ENCODE measurements at places on chromosomes 2 and 18.

DNA sequence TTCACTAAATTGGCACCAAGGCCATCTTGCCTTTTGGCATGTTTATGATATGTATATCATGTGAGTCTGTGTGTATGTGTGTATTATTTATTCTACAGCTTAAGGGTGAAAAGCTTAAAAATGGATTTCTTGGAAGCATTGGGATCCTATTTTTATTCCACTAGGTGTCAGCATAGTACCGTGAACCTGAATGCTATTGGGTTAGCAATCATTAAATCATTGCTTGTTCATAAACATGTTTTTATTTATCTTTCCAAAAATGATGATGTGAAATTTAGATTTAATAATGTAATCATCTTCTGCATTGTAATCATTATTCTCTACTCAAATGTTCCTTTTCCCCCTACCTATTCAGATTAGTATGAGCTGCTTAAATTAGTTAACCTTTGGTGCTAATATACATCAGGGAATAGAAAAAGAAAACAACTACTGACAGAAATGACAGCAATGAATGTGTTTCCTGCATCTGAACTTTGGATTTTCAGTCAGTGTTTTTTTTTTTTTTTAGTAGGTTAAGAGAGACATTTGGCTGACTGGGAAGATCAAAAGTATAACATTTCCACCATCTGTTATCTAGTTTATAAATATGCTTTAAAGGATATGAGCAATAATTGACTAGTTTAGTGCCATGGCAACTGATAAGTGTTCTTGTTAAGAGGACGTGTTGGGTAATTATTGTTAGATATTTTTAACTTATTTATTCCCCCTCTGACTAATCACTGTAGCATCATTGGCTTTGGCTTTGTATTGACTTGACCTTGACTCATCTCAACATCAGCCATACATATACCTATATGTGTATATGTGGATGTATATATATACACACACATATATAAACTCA lies 14.1 kb upstream of the ZSWIM2 start:
- H3K27me3 ChIP-seq: no peaks in the 10 kb centered on the region
- H3K27ac ChIP-seq: no peak overlapping the region
- no peak overlapping the region for H3K4me3 ChIP-seq
- no peak for ATAC-seq
- no peaks in the 10 kb centered on the region for H3K4me1 ChIP-seq

DNA sequence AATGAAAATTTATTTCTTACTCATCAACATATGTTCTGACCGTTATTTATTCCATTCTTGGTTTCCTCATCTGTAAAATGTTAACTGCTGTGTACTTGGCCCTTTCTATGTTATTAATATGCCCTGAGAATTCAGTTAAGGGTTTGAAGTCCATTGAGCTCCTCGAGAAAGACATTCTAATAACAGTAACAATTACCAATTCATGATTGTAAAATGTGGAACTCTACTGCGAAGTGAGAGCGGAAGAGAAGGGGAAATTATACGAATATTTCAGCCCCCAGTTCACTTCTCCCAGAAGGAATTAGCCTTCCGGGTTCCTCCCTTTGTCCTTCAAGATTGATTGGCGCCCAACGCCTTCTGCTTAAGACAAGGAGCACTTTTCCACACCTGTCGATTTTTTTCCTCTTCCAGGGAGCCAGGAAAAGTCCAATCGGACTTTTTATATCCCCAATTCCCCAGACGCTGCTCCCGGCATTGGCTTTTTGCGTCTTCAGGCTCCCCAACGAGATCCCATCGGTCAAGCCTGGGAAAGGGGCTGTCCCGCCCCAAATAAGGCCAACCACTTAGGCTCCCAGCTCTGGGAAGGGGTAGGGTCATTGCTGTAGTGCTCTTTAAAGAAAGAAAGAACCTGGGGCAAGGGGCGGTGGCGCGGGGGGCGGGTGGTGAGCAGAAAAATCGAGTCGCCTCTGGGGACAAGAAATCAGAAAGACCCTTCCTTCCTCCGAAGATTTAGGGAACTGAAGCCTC lies 1.6 kb downstream of the DSC2 start:
- no peak for ATAC-seq
- H3K4me1 ChIP-seq: no peaks in the 10 kb centered on the region
- H3K4me3 ChIP-seq: peak overlapping the region; percentile 34
- H3K27me3 ChIP-seq: peaks cover 33% of the 10 kb centered on the region

DNA sequence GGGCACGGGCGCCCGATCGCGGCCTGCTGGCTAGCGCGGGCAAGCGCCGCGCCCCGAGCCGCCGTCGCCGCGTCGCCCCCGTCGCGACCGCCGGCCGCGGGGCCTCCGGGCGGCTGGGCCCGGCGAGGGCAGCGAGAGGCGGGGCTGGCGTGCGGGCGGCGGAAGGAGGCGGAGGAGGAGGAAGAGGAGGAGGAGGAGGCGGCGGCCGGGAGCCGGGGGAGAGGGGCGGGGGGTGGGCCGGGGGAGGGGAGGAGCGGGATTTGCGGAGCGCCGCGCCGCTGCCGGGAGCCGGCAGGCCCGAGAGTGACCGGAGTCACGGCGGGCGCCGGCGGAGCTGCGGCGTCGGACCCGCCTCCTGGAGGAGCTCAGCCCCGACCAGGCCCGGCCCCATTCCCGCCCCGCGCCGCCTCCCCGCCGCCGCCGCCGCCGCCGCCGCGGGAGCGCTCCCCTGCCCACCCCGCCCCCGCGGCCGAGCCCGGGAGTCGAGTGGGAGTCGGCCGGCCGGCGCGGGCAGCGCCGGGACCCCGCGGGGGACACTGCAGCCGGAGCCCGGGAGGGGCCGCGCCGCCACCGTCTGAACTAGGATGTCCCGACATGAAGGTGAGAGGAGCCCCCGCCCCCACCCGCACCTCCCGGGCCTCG lies at the start of gene KCMF1:
Gene KCMF1, plus strand, starts transcription at position 294 of the 642 bp plus-strand sequence. Its CDS starts 291 bp downstream, at position 585.
- H3K27me3 ChIP-seq: no peaks in the 10 kb centered on the region
- H3K36me3 ChIP-seq: peaks cover 10% of the 10 kb centered on the region
- peak; percentile 89 for ATAC-seq
- peaks cover 79% of the 10 kb centered on the region for H3K4me1 ChIP-seq
- peak within 1 kb of the TSS; percentile 98 for H3K27ac ChIP-seq

DNA sequence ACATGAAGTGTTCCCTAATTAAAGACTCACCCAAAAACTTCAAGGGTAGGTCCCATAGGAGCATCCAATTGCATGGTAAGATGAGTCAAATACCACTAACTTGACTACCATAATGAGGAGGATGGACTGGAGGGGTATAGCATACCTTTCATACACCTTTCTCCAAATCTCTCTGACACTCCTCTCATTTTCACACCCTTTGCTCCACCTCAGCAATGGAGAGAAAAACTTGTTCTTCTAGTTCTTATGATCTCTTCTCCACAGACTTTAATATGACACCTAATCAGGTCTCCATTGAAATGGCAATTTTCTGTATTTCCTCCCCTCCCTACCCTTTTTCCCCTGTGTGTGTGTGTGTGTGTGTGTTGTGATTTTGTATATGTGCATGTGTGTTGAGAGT lies 41.1 kb upstream of the MAP2 start:
- no peak overlapping the region for H3K27ac ChIP-seq
- no peaks in the 10 kb centered on the region for H3K4me1 ChIP-seq
- no peaks in the 10 kb centered on the region for H3K27me3 ChIP-seq
- ATAC-seq: no peak

DNA sequence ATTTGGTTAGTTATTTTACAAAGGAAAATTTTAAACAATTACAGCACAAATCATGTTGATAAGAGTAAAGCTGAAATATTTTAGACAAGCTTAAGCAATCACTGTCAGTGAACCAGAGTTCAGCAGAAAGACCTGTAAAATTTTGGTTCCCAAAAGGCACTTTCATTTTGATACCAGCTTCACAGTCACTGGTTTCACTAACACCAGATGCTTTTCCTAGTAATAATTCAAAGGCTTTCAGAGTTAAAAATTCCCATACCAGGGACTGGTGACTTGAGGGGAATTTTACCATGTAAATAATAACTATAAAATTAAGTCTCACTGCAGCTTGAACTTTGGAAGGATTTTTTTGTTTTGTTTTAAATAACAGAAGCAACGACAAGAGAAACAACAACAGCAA lies 102.3 kb upstream of the CD302 start:
- H3K4me3 ChIP-seq: no peak overlapping the region
- peaks cover 26% of the 10 kb centered on the region for H3K27me3 ChIP-seq
- ATAC-seq: no peak
- peaks cover 5% of the 10 kb centered on the region for H3K4me1 ChIP-seq
- H3K36me3 ChIP-seq: no peaks in the 10 kb centered on the region

DNA sequence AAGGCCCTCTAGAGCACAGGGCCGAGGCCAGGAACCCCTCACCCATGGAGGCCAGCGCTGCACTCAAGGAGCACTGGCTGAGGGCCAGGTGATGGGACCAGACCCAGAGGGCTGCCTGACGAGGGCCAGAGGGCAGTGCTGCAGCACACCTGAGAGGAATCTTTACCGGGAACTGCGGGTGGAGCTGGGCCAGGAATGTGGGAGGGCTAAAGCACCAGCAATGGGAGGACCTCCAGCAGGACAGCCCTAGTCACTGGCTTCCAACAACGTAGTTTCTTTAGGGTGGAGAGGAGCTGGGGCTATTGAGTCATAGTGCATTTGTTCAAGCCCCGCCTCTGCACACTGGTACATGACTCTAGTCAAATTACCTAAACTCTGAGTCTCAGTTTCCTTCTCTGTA lies 143.4 kb downstream of the TMEM17 start:
- ATAC-seq: no peak
- no peaks in the 10 kb centered on the region for H3K4me1 ChIP-seq
- H3K27ac ChIP-seq: no peak overlapping the region
- no peaks in the 10 kb centered on the region for H3K36me3 ChIP-seq
- no peaks in the 10 kb centered on the region for H3K27me3 ChIP-seq

GRCh38 chr18:58048081-58048642 lies 4.1 kb downstream of the NEDD4L start:
- no peaks in the 10 kb centered on the region for H3K36me3 ChIP-seq
- ATAC-seq: no peak
- no peak overlapping the region for H3K4me3 ChIP-seq
- H3K4me1 ChIP-seq: no peaks in the 10 kb centered on the region
- no peaks in the 10 kb centered on the region for H3K27me3 ChIP-seq

GRCh38 chr2:1363367-1363766 lies 49.9 kb upstream of the TPO start:
- no peak for ATAC-seq
- H3K27me3 ChIP-seq: peaks cover 12% of the 10 kb centered on the region
- no peaks in the 10 kb centered on the region for H3K36me3 ChIP-seq
- no peaks in the 10 kb centered on the region for H3K4me1 ChIP-seq
- H3K27ac ChIP-seq: no peak overlapping the region
